Neural progenitor cell (in vitro differentiated cells): ENCODE measurements at places on chromosomes 7 and 10. TPM values are rescaled to one million over a fixed set of nuclear protein-coding genes. Genes with fewer than 3 reads are reported as not detected.

DNA sequence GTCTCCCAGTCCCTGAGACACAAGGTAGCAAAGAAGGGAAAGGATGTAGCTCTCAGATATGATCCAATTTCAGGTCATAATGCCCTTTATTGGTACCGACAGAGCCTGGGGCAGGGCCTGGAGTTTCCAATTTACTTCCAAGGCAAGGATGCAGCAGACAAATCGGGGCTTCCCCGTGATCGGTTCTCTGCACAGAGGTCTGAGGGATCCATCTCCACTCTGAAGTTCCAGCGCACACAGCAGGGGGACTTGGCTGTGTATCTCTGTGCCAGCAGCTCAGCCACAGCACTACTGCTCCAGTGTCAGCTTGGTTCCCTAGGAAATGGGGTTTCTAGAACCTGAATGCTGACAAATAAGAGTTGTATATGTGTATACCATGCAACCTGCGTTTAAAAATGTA is 74.6 kb upstream of the PRSS58 start:
- DNase-seq: no peak

- DNase-seq: peak; percentile 54
Observed at GRCh38 chr7:118153551-118154177, 30.3 kb upstream of the LSM8 start.

The GOLGA7B gene
- 0.09 TPM in 1 of 2 replicates, not detected in the other for total RNA-seq

DNA sequence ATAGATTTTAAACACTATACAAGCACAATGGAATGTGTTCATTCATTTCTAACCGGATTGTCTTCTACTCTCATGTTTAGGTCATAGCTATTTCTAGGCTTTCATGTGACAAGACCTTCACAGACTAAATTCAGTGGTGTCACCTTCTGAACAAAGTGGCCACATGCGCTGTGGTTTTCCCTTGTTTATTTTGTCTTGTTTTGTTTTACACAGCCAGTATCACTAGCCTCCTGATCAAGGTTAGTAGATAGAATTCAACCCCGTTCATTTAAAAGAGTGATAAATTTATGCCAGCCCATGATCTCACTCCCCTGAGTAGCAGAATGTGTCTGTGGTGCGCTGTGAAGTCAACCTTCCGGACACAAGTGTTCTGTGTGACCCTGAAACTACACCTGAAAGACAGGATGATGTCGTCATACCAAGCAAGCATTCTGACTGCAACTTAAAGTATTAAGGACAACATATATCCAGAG is 209.1 kb downstream of the CREB5 start:
- DNase-seq: no peak

The ELN gene
- 0.47 and 1.1 TPM in 2 replicates for total RNA-seq

- no peak for DNase-seq
Observed at GRCh38 chr7:159083001-159083697, 61.5 kb downstream of the VIPR2 start.

DNA sequence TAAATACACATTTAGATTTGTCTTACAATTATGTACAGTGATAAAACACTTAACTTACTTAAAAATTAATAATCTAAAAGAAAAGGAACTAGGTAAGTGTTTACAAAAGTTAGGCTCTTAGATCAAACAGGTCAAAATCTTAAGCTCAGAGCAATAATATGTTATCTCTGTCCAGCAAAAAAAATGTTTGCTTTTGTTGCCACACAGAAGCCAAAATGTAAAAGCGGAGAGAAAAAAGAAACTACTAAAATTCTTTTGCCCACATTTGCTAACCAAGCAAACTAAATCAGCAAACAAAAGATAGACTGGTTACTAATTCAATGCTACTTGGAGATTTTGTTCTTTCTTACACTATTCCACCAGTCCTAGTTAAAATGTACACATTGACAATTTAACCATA is 15.2 kb upstream of the ACSM6 start:
- DNase-seq: no peak

- no peak for DNase-seq
Observed at GRCh38 chr10:114724716-114725106, 66.6 kb upstream of the ABLIM1 start.

DNA sequence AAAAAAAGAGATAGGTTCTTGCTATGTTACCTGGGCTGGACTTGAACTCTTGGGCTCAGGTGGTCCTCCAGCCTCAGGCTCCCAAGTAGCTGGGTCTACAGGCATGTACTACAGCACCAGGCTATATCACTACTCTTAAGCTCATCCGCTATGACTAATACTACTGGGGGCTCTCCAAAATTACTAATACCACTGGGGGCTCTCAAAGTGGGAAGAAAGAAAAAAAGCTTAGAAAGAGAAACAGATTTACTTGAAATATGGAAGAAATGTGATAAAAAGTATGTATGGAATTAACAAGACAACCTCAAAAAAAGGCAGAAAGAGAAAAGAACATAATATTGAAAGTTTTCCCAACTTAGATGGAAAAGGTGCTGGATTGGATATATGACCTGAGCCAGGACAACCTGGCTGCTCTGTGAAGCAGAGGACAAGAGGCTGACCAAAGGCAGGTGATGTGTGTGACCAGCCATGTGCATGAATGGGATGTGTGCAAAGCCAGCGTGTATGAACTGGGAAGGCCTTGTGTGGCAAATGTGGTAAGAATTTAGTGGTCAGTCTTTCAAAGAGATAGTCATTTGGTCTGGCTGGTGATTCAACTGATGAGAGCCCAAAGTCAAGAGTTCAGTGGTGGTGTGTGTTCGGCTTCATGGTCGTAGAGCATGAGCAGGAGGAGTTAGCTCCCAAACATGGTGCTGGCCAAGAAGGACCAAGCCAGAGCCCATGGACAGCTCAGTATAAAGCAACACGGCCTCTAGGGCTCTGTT is 232.4 kb upstream of the KLF14 start:
- no peak for DNase-seq

- no peak for DNase-seq
Observed at GRCh38 chr10:90167174-90168064, 466.0 kb downstream of the KIF20B start.

The SPDYE1 gene
- not detected in 2 replicates for total RNA-seq
